ENCODE measurements at places on chromosomes 11 and 22. TPM values are rescaled to one million over a fixed set of nuclear protein-coding genes. Genes with fewer than 3 reads are reported as not detected.

Gene CD3D
- total RNA-seq = not detected

Gene KRTAP5-2
- total RNA-seq = not detected

Gene LIPT2
- total RNA-seq = 1.5 TPM

Gene GRK3
- total RNA-seq = 0.81 TPM

Gene DEFB131B
- not detected for total RNA-seq

Gene POLDIP3
- 26.1 TPM for total RNA-seq

Gene C11orf21
- total RNA-seq = not detected

Gene LARGE2
- under 0.01 TPM for total RNA-seq

All from endothelial cell of coronary artery (primary cell).